AG09309 (cell line): ENCODE measurements at places on chromosomes 2 and 18.

GRCh38 chr2:110910423-110910822 is 178.1 kb downstream of the ACOXL start:
- no peak for DNase-seq

- peak; percentile 84 for DNase-seq
Measured at GRCh38 chr2:161122772-161123530, 37.3 kb upstream of the TANK start.

DNA sequence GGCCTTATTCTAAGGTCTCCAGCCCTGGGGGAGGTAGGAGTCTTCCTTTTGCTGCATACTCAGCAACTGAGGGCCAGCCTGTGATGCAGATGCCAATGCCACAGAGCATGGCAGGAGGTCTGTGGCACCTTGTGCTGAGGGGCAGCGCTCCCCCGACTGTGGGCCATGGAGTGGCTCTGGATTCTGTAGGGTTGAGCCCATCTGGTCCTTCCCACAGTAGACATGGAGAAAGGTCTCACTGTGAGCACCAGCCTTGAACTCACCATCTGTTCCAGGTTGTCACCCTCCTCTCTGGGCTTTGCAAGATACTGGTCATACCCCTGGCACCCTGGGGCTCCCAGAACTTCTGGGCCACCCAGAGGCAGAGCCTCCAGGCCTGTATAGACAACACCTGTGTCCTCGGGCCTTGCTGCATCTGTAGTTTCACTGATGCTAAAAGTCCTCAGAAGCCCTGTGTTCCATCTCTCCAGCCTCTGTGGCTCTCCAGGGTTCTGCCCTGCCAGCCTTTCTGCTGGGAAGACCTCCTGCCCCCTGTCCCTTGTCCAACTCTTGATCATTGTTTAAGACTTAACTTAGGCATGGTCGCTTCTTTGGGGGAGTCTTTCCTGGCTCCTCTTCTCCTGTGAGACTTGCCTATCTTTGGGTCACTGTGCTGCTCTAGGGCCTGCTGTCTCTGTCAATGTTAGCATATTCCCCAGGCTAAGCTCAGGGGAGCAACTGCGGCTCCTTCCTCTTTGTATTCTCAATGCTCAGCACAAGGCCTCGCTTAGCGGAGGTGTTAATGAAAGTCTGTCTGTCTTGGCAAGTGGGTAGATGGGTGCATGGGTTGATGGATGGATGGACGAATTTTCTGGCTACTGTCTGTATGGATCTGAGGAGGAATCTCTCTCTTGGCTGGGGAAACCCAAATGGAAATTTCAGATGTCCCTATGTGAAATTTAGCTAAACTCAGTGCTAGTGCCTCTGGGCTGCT is 160.9 kb downstream of the DYSF start:
- no peak for DNase-seq

- peak; percentile 41 for DNase-seq
Measured at GRCh38 chr18:23498877-23499276, 4.4 kb upstream of the RMC1 start.

DNA sequence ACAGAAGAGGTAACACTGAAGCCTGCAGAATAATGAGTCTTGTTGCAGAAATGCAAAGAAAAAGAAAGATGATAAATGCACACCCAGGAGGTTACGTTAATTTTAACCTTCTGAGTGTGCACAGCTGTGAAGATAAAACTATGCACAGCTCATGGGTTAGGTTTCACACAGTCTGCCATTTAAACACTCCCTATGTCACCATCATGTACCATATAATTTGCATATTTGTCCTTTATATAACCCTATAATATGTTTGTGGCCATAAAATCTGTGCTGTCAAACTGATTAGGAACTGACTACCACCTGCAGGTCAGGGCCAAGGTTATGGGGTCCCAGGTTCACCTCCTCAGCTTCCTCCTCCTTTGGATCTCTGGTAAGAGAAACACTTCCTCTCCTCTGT is 205.5 kb downstream of the RPIA start:
- DNase-seq: no peak
